Esophagus squamous epithelium (tissue), 5 donors: ENCODE measurements at places on chromosomes 7 and 10.

DNA sequence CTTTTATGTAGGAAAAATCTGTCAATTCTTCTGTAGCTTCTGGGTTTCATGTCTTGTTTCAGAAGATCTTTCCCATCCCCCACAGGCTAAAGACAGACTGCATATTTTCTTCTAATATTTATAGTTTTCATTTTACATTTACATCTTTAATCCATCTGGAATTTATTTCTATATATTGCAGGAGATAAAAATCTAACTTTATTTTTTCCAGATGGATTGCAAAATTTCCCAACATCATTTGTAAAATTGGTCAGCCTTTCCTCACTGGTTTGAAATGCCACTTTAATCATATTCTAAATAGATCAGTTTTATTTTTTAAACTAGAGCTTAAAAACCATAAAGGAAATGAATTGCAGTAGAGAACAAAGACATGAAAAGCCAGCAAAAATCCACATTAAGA is 46.9 kb downstream of the TMEM26 start:
- no peak for DNase-seq

DNA sequence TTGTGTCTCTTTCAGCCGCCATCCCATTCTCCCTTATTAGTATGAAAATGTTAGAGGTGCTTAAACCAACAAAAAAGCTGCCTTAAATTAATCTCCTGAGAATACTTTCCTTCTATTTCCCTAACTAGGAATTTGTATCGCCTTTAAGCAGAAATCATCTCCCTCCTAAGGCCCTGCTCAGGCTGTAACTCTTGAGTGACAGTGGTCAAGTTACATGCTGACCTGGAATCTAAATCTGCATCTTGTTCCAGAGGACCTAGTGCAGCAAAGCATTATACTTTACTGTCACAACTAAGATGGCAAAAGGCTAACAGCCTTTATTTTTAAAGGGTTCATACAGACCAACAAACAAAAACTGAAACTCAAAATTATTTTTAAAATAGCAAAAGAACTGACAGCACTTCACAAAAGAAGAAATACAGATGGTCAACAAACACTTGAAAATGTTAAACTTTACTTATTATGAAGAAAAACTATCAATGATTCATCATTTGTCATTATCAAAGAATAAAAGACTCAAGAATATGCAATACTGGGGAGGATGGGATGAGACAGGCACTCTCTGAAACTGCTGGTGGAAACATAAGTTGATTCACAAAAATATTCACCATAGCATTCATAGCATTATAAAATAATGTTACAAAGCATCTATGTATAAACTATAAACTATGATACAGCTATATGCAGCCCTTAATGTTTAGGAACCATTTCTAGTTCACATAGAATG is 11.0 kb downstream of the CYREN start:
- no peak for DNase-seq

- no peak for DNase-seq
Measured at GRCh38 chr10:79201706-79202105, 132.9 kb downstream of the ZMIZ1 start.

DNA sequence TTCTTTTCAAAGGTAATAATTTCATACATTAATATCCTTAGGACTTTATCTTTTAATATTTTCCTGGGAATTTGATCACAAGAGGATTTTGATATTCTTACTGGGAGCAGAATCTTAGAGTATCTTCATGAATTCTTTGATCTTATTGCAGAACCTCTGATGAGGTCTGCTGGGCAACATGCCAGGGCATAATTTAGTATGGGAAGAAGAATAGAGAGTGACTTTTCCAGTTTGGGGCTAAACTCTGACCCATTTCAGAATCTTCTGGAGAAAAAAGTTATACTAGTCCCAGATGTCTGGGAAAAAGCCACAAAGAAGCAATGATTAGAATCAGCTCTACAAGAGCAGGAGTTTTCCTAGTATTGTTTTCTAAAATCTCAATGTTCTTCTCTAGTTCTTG is 28.0 kb upstream of the RSU1 start:
- DNase-seq: no peak

DNA sequence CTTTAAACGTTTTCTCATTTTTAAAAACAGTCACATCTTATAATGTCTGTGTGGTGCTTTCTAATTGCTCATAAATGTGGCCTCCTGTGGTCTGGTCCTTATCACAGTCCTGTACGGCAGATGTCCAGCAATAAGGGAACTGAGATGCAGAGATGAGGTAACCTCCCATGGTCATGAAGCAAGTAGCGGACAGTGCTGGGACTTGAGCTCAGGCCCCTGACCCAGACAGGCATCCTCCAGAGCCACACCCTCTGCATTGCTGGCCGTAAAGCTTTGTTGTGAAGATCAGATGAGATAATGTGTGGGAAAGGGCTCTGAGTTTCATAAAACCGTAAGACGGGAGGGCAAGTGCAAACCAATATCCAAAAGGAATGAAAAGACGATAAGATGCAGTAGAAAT is 48.2 kb downstream of the DYNC2I1 start:
- DNase-seq: no peak

GRCh38 chr10:48404646-48405045 is 98.2 kb downstream of the MAPK8 start:
- DNase-seq: no peak

- DNase-seq: no peak
Measured at GRCh38 chr7:145845345-145845744, 271.3 kb upstream of the CNTNAP2 start.

- no peak for DNase-seq
Measured at GRCh38 chr7:38329340-38329739, 55.9 kb upstream of the TARP start.

- no peak for DNase-seq
Measured at GRCh38 chr7:106818736-106819135, 46.3 kb upstream of the PIK3CG start.

- no peak for DNase-seq
Measured at GRCh38 chr7:99252166-99252895, 20.3 kb upstream of the MYH16 start.

- no peak for DNase-seq
Measured at GRCh38 chr10:14056610-14057332, 274.0 kb downstream of the FRMD4A start.

DNA sequence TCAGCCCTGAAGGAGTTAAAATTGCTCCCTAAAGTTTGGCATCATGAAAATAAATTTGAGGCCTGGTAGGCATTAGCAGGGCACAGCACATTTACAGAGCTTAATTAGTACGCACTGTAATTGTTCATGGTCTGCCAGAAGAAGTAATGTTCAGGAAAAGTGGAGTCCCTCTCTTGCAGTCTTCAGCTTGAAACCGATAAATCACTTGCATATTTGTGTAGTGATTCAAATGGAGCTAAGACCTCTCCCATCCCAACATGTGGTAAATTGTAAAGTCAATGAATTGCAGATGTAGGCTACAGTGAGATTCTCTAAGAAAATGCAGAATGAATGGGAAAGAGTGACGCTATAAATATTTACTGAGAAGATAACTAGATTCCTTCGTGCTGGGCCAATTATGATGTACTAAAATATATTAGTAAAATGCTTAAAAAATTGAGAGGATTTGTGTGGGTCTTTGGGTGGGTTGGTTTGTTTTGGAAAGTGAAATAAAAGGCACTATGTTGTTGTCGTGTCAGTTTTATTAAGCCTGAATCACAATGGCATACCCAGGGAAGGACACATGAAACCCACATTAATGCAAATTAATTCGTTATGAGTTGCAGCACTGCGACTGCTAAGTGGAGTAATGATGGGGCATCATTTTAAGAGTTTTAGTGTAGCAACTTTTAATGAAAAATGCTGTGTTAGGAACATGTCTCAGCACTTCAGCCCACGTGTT is 8.4 kb downstream of the TCF7L2 start:
- no peak for DNase-seq
